ENCODE measurements at places on chromosomes 16 and 17.

- no peak for DNase-seq
Measured at GRCh38 chr17:5893741-5894140, 176.4 kb upstream of the WSCD1 start.

GRCh38 chr17:41970901-41971331 is 4.3 kb downstream of the CNP start:
- DNase-seq = no peak

DNA sequence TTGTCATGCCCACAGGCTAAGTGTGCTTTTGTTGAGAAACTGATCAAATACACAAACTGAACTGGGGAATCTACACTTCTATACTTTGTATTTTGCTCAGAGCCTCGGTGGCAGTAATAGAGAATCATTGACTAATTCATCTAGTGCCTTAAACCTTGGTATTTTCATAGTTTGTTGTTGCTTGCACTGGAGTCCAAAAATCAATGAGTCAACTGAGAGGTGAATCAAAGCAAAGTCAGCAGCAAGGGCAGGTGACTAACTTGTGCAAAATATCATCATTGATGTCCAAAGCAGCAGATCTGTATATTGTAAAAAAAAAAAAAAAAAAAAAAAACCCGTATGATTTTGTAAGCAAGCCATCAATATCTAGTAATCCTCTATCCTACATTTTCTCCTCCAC is 296.4 kb downstream of the MAP2K6 start:
- DNase-seq = no peak

DNA sequence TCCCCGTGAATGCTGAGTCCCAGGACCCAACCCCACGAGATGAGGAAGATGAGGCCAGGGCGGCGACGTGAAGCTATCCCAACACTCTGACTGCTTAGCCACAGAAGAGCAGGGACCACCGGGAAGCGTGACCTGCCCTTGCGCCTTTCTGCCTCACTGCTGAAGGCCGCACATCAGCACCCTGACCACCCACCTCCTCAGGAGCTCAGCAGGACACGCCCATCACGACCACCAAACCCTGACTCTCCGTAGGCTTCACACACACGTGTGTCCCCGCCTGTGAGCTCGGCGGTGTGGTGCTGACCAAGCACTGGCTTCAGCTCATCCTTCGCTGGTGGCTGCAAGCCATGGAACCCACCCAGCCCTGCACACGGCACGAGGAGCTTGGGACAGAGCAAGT is 97.8 kb downstream of the ZNF778 start:
- no peak for DNase-seq

DNA sequence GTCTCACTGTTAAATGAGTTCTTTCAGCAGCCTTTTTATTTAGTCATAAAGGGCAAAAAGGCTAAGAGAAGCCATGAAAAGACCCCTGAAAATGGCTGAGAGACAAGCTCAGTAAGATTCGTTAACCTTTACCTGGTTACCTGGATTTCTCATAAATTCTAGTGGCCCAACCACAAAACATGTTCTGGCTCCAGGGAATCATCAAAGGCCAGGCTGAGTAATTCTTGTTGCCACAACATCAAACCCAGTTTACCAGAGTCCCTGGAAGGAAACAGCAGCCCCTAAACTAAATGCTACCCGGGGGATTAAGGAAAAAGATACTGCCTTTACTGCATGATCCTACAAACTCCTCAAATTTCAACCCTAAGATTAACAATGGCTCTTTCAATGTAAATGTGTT is 15.8 kb downstream of the CYTH1 start:
- no peak for DNase-seq

- no peak for DNase-seq
Measured at GRCh38 chr17:69810326-69810965, 264.6 kb upstream of the KCNJ16 start.

DNA sequence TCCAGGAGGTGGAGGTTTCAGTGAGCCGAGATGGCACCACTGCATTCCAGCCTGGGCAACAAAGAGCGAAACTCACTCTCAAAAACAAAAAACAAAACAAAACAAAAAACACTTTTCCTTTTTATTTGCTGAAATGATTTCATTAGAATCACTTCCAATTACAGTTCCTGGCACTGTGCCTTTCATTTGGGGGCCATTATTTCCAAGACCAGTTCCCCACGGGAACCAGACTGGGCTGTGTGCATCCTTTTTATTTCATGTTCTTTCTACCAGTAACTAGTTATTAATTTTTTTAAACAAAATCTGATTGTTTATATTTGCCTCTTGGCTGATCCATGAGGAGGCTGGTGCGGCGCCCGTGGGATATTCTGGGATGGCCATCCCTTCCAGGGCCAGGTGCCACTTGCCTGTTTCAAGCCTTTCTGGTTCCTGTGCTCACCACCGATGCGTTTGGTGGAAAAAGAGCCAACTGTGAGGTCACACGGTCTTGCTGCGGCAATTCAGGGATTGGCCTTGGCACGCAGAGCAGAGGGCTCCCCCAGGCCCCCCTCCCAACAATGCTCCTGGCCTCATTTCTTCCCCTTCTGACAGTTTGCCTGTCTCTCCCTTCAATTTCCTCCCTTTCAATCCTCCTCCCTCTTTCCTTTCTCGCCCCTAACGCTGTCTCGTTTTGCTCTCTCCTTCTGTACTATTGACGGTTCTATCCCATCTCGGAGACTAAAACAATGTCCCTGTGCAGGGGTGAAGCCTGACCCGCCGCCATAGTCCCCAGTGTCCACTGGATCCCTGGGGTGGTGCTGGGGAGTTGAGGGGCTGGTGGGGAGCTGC is 13.4 kb downstream of the UBALD1 start:
- no peak for DNase-seq

DNA sequence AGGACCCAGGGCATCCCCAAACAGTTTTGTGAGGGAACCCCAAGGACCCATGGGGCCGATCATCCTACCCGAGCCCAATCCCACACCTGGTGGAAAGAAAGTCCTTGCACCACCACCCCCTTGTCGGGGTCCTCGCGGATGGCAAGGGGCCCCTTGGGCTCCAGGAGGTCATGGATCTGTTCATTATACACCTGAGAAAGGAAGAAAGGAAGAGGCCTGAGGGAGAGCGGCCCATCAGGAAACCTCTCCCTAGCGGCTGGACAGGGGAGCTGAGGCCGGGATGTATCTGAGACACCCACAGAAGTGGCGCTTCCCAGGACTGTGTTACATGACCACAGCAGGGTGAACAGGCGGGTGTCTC is 12.8 kb downstream of the KIF18B start:
- no peak for DNase-seq

GRCh38 chr17:65271296-65271695 is 134.1 kb downstream of the RGS9 start:
- DNase-seq = no peak

GRCh38 chr17:17785407-17785806 is 51.4 kb downstream of the SREBF1 start:
- no peak for DNase-seq

- DNase-seq = no peak
Measured at GRCh38 chr17:34206569-34206968, 48.5 kb upstream of the CCL2 start.

- DNase-seq = no peak
Measured at GRCh38 chr17:18021372-18021771, 17.6 kb downstream of the ATPAF2 start.

DNA sequence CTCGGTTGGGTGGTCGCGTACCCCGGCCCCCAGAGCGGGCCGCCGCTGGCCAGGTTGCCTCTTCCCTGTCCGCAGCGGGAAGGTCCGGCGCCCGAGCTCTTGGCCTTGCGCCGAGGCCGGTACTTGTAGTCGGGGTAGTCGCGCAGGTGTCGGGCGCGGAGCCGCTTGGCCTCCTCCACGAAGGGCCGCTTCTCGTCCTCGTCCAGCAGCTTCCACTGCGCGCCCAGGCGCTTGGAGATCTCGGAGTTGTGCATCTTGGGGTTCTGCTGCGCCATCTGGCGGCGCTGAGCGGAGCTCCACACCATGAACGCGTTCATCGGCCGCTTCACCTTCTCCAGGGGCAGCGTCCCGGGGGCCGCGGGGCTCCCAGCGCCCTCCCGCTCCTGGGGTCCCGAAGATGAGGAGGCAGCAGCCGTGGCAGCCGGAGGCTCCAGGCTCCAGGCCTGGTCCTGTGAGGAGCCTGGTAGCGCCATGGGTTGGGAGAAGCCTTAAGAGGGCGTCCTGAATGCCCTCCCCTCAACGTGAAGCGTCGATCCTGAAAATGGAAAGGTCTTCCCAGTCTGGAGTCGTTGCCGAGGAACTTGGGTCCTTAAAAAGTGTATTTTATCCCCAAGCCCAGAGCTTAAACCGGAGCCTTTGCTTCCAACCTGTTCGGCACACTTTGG is 558 bp downstream of the SOX15 start:
- DNase-seq = peak; percentile 47

Measured in stimulated activated CD8-positive, alpha-beta memory T cell treated with anti-CD3 and anti-CD28 coated beads, Interleukin-2, amount 100 ng/mL, for 48 hours (primary cell).